ENCODE measurements at places on chromosomes 4 and X.

DNA sequence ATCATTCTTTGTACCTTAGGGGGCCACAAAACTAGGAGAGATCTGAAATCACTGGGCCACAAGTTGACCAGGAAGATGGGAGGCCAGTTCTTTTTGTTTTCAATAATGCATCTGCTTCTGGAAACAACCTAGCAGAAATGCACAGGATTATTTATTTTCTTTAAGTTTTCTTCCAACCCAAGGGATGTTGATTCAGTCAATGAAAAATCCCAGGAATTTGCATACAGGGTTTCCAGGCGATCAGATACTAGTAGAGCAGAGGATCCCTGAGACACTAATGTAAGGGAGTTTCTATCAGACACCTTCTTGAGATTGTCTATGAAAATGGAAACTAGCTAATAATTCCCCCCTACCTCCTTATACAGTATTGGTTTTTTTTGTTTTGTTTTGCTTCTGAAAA lies 7.4 kb downstream of the ATOH1 start:
- DNase-seq: no peak

- no peak for DNase-seq
These were observed 705.9 kb upstream of the AGA start for GRCh38 chr4:178148106-178148505.

DNA sequence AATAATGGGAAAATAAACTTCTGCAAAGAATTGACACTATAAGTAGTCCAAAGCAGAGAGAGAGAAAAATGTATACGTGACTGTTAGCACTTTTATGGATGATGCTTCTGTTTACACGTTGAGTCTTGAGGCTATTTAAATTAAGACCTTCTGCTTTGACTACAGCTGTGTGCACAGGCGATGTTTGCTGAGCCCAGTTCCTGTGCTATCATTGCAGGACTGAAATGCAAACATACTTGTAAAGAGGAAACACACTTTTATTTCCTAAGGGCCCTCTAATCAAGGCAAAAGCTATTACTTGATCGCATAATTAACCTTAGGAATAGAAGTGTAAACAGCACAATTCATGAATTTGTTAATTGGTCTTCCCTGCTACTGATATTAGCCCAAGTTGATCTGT lies 226.9 kb downstream of the FBXW7 start:
- no peak for DNase-seq

- DNase-seq: no peak
These were observed 66.5 kb downstream of the SHROOM4 start for GRCh38 chrX:50747471-50747900.

- no peak for DNase-seq
These were observed 19.7 kb downstream of the GAB3 start for GRCh38 chrX:154731184-154731583.

DNA sequence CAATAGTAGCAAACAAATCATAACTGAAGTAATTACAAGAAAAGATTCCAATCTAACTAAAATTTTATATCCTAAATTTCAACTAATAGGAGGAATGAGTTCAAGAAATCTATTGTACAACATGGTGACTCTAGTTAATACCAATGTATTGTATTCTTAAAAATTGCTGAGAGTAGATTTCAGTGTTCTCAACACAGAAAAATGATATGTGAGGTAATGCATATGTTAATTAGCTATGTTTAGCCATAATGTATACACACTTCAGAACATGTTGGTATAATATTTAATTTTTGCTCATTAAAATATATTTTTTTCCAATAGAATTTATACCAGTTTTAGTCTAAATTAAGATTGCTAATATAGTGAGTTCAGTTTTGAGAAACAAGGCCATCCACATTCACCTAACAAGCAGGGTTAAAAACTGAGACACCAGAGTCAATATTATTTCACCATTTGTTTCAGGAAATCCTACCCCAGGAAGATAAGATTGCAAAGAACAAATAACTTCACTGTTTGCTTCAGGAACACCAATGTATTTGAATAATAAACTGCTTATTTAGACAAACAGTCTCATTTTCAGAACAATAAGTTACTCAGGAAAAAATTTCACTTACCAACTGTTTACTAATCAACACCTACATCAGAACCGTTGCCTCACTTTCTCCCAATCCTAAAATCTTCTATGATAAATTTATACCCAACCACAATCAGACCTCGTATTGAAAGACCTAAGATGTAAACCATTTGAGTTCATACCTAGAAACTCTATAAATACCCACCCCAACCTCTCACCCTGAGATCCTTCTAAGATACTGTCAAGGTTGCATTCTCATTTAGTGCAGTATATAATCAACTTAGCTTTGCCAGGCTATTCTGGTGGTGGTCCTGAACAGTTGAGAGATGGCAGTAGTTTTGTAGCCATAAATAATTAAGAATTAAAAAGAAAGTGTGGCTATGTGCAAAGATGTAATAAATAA lies 132.8 kb downstream of the MAB21L2 start:
- DNase-seq: no peak

DNA sequence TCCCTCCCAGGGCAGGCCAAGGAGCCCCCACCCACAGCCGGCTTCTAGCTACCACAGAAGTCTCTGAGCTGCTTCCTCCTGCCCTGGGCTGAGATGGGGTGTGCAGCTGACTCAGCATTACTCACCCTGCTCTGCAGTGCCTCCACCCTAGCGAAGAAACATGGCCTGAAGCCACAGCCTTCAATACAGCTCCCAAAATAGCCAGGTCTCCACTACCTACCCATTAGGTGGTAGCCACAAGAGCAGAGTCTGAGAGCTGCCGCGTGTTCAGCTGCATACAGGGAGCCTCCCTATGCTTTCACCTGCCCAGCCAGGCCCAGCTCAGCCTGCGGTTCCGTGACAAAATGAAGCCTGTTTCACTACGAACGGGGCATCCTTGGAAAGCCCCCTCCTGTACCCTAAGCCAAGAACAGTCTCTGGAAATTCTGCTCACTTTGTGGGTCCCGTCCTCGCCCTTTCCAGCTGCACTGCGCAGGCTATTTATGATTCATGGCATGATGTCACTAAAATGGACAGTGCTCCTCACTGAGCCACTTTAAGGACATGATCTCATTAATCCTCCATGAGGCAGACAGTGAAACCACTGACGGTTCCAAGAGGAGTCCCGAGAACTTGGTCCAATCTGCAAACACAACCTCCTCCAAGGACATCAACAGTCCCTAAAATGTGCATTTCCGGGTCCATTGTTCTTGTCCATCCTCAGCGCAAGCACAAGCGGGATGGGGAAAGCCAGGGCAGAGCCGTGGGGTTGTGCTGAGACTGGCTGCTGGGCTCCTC lies 20.2 kb downstream of the WDR1 start:
- DNase-seq: no peak

DNA sequence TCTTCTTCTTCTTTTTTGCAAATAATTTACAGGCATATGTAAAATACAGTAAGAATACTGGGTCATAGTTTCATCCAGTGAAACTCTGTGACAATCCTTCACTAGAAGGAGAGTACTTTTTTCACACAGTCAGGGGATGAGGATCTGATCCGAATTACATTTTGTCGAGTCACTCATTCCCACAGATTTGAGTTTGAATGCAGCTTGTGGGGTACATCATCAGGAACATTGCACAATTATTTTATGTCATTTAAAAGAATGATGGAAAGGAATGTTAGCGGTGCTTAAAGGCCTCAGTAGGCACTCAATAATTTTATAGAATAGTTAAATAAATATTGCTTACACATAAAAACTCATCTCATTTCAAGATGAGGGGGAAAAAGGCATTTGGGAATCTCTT lies 88.6 kb downstream of the CHRNA9 start:
- DNase-seq: no peak

DNA sequence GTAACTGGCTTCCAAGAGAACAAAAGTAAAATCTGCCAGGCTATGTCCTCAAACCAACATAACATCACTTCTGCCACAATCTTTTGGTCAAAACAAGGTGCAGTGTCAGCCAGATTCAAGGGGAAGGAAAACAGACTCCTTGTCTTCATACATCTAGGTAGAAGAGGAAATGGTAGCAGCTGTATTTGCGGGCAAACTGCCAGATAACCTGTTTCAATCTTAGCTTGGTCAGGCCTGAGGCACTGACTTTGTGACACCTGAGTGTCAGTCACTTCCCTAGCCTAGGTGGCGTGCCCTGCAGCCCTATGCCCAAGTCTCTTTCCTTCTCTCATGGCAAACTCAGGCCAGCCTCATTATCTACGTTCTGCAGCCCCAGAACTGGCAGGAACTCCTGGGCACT lies 146.2 kb upstream of the JADE1 start:
- DNase-seq: no peak

- DNase-seq: no peak
These were observed 1928.4 kb downstream of the STIM2 start for GRCh38 chr4:28788929-28789490.

GRCh38 chr4:84159762-84160161 lies 339.3 kb downstream of the NKX6-1 start:
- DNase-seq: no peak

GRCh38 chr4:120299631-120300030 lies 233.0 kb upstream of the MAD2L1 start:
- no peak for DNase-seq

GRCh38 chr4:8128100-8128856 lies 30.3 kb downstream of the ABLIM2 start:
- no peak for DNase-seq

- no peak for DNase-seq
These were observed 64.5 kb downstream of the TENM3 start for GRCh38 chr4:182307746-182308145.

DNA sequence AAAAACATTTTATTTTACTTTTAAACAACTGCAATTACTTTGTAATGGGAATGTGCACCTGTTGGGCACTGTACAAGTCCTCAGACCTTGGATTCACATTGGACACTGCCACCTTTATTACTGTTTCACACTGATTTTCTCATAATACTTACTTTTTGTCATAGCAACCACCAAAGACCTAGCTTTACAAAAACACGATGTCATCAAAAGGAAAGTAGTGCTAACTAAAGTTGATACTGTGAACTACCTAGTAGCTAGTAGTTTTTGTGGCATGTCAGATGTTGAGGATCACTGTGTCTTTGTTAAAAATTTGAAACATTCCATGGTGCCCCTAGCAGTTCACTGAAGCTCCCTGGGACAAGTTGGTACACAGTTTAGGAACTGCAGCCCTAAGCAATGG lies 62.9 kb upstream of the HOPX start:
- DNase-seq: no peak

DNA sequence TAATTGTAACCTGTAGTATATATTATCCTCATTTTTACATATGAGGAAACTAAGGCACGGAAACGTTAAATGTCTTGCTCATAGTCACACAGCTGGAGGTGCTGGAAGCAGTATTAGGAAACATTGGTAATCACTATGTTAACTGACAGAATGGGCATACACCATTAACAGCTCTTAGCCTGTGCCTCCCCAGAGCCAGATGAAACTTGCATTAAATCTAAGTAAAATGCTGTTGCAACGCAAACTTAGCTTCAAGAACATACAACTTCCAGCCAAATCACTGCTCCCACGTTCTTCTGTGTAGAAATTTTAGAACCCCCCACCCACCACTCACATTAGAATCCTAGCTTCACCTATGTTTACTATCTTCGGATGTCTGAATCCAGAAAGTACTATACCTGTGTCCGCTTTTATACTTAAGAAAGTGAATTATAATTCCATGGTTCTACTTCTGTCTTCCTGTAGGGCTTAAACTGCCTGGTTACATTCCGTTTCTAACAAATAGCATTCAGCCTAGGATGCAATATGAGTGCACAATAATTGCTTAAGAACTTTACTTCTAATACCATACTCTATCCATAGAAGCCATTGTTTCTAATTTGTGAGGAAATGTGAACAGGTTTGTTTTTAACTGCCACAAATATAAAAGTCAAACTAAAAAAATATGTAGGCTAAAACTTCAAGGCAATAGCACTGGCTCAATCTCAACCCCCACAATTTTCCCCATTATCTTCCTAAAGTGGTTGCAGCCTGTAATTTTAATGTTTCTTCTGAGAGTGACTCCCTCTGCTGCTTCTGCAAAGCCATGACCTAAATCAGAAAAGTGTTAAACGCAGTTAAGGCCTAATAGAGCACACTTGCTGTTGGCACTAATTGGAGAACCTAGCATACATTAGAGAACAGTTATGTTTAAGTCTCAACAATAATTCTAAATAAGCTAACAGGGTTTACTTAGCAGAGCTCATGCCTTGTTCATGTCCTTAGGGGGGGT lies 4.4 kb downstream of the UNC5C start:
- no peak for DNase-seq

DNA sequence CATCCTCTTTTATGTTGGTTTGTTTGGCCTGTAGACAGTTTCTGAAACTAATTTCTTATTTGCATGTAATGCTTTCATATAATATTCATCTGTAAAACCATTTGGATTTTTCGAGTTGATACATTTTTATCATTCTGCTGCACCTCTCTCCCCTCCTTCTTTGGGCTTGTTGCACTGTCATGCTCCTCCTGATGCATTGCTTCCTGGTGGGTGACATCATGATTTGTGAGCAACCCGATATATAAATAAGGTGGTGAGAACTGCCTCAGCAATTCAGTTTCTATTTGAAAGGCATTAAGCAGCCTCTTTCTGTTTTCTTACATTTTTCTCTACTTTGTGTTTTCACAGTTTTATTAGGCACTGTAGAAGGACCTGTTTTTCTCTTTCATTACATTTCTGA lies 515.7 kb downstream of the RPA4 start:
- DNase-seq: no peak

- DNase-seq: no peak
These were observed 2.4 kb downstream of the MAN2B2 start for GRCh38 chr4:6577409-6577808.

GRCh38 chr4:135250040-135250439 lies 1048.5 kb upstream of the PABPC4L start:
- DNase-seq: no peak
